Umbilical cord (tissue), 2 donors: ENCODE measurements at places on chromosomes 13 and 19. TPM values are rescaled to one million over a fixed set of nuclear protein-coding genes. Genes with fewer than 3 reads are reported as not detected.

GRCh38 chr13:51959773-51960172, 51.5 kb downstream of the ATP7B start:
- no peak for DNase-seq

GRCh38 chr19:9757544-9758501, 10.7 kb downstream of the ZNF846 start:
- no peak for DNase-seq

GRCh38 chr13:37094840-37095239, 10.6 kb downstream of the CSNK1A1L start:
- DNase-seq, result no peak

- no peak for DNase-seq
Observed at GRCh38 chr19:50498219-50499056, 12.6 kb downstream of the JOSD2 start.

DNA sequence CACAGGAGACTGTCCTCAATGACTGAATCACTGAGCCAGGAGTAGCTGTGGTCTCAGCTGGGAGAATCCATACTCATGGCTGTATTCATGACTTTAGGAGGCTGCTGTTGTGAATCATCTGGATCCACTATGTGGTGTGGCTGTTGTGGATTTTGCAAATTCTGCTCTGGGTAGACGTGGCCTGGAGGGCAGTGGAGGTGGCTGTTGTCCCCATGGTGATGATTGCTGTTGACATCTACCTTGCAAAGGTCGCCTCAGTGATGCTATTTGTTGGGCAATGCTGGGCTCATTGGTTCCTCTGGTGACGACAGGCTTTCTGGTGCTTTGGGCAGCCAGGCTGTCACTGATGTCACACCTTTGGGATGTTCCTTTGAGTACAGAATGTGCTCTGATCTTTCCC, 23.9 kb downstream of the MUC16 start:
- DNase-seq, result no peak

GRCh38 chr19:29806098-29806866, 5.5 kb upstream of the CCNE1 start:
- peak; percentile 97 for DNase-seq

DNA sequence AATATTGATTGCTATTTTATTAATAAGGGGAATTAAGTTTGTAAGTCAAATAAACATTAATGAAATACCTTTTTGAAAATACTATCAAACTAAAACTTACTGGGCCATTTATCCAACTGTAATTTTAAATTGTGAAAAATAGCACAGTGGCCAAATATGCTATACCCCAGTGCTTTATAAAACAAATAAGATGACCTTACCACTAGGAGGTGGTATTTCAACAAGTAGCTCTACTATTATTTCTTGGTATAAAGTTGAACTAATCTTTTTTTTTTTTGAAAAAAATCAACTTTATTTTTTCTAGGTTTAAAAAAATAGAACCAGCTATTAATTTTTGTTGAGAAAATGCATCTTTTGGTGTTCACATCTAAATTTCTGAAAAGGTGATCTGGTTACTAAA, 14.7 kb downstream of the LACC1 start:
- DNase-seq, result no peak

DNA sequence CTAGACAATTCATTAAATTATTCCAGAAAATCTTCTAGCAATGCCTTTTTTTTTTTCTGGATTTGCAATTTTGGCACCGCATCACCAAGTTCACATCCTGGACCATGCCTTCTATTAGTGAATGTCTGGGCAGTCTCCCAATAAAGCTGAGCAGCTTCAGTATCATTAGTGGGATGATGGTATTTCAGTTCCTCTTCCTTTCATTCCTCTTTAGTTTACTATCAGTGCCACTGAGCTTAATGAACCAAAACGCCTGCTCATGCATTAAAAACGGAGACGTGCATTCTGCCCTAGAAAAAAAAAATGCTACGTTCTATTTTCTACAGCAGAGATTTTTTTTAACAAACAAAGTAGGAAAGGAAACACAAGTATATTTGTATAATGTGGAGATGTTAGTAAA, 343.0 kb downstream of the PCDH9 start:
- DNase-seq, result peak; percentile 10

GRCh38 chr19:8423817-8424223, 10.7 kb downstream of the MARCHF2 start:
- peak; percentile 99 for DNase-seq

GRCh38 chr13:50292081-50292480, 276.8 kb downstream of the KCNRG start:
- DNase-seq, result no peak

GRCh38 chr19:16385821-16386220, 61.2 kb downstream of the KLF2 start:
- no peak for DNase-seq

DNA sequence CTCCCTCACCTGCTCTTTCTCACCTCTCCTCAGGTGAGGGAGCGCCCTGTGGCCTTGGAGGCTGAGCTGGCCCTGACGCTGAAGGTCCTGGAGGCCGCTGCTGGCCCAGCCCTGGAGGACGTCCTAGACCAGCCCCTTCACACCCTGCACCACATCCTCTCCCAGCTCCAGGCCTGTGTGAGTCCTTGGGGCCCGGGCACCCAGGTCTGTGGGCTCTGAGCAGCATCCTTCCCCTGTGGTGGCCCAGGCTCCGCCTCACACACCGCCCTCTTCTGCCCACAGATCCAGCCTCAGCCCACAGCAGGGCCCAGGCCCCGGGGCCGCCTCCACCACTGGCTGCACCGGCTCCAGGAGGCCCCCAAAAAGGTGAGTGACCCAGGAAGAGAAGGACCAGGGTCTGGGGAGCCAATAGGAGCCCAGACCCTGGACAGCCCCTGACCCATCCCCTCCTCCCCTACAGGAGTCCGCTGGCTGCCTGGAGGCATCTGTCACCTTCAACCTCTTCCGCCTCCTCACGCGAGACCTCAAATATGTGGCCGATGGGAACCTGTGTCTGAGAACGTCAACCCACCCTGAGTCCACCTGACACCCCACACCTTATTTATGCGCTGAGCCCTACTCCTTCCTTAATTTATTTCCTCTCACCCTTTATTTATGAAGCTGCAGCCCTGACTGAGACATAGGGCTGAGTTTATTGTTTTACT, 1.9 kb downstream of the IFNL1 start:
- no peak for DNase-seq

DNA sequence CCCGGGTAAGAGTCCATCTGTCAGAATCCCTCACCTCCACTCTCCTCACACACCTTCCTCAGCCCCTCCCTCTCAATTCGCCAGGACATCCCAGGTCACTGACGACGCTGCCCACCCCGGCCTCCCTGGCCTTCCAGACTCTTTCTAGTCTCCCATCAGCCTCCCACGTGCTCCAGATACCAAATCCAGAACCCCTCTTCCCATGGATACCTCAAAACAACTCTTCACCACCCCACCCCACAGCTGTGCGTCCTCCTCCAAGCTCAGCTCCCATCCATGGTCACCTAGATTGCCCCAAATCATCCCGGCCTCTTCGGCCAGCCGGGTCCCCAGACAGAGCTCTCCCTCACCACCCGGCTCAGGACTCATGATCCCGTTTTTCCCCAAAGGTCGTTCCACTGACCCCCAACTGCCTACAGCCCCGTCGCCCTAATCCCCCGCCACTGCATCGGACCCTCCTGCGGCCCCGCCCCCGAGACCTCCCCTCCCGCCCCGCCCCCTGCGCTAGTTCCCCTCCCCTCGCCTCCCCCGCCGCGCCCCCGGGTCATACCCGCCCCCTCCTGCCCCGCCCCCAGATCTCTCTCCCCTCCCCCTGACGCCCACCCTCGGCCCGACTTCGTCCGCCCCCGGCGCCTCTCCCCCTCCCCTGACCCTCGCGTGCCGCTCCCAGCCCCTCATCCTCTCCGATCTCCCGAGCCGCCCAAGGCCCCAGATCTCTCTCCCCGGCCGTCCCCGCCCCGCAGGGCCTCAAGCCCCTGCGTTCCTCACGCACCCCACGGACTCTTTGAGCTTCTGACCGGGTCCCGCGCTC, 546 bp downstream of the UBXN6 start:
- peak; percentile 87 for DNase-seq

- no peak for DNase-seq
Observed at GRCh38 chr13:72062566-72062965, 195.6 kb upstream of the DACH1 start.

DNA sequence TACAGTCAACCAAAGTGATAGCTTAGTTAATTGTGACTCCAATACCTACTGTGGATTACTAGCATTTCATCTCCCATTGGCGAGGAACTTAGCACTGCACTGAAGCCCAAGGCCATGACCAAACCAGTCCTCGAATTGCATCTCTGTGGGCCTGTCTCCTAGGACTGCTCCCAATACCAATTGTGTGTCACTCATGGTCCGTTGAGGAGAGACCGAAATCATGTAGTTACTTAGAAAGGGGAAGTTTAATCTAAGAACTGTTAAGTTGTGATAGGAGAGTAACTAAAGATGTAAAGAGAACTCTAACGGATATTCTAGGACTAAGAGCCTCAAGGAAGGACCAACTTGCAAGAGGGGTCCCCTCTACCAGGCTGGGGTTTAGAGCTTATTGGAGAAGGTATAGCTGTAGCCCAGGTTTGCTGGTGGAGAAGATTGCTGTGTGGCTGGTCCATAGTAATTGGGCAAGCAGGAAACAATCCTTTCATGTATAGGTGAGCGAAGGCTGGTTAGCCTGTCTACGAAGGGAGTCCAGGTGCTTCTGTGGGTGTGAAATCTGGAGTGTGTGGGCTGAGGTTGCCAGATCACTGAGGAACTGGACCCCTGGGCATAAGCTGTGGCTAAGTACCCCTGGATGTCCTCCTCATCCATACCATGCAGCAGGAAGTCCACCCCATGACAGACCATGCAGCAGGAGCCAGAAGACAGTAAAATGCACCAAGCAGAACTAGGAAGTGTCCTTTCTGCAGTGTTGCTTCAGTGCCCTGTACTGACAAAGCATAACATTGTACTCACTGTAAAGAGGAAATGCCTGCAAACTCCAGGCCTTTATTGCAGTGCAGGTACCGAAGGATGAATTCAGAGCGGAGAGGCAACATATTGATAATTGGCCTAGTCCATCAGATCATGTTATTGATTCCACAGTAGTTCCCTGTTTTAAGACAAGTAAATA, 30.8 kb downstream of the DNAJC3 start:
- no peak for DNase-seq

DNA sequence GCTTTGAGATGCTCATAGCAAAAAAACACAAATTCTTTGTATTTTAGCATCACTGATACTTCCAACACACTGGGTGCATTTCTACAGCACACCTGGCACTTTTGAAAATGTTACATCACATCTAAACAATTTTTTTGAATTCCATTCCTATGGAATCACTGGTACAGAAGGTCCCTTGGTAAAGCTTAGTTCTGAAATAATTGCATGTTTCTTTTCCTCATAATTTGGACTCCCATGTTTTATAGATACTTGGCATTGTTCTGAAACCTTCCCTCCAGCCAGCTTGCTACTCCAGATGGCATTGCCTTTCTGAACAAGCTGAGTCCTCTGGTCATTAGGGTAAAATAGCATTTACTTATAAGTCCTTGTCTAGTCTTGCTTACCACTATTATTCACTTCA, 481.3 kb upstream of the GPC6 start:
- no peak for DNase-seq

- DNase-seq, result no peak
Observed at GRCh38 chr13:102405499-102406100, 3.8 kb upstream of the FGF14 start.

GRCh38 chr13:106484537-106485193, 50.8 kb downstream of the EFNB2 start:
- DNase-seq, result peak; percentile 92

DNA sequence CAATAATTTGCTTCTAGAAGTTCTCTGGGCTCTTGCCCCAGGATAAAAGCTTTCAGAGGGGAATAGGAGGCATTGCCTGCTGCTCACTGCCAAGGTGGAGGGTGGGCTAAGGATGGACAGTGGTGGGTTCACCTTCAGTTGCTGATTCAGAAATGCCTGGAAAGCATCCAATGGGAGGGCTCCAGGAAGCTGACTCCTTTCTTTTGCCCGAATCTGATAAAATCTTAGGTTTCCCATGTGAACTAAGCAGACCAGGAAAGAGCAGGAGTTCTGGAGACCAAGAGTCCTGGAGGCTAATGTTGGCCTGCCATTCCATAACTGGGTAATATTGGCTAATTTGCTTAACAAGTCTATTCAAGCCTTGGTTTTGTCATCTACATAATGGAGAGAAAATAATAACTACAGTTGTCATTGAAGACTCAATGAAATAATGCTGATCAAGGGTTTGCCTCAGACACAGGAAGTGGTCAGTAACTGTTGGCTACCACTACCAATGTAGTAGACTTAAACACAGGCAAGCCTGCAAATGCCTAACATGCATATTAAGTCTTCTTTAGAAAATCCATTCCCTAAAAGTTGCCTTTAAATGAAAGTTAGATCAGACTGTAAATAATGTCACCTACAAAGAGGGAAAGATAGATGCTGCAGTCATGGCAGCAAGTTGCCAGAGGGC, 528.4 kb upstream of the NBEA start:
- no peak for DNase-seq

- no peak for DNase-seq
Observed at GRCh38 chr19:14400951-14401431, 18.1 kb downstream of the DDX39A start.

GRCh38 chr13:62932256-62932883, 1516.7 kb upstream of the PCDH20 start:
- peak; percentile 26 for DNase-seq

- DNase-seq, result no peak
Observed at GRCh38 chr13:31920727-31921100, 110.9 kb upstream of the FRY start.

- DNase-seq, result no peak
Observed at GRCh38 chr13:98919566-98919965, 58.3 kb downstream of the DOCK9 start.

GRCh38 chr13:103188713-103189326, 122.6 kb upstream of the SLC10A2 start:
- DNase-seq, result peak; percentile 72

DNA sequence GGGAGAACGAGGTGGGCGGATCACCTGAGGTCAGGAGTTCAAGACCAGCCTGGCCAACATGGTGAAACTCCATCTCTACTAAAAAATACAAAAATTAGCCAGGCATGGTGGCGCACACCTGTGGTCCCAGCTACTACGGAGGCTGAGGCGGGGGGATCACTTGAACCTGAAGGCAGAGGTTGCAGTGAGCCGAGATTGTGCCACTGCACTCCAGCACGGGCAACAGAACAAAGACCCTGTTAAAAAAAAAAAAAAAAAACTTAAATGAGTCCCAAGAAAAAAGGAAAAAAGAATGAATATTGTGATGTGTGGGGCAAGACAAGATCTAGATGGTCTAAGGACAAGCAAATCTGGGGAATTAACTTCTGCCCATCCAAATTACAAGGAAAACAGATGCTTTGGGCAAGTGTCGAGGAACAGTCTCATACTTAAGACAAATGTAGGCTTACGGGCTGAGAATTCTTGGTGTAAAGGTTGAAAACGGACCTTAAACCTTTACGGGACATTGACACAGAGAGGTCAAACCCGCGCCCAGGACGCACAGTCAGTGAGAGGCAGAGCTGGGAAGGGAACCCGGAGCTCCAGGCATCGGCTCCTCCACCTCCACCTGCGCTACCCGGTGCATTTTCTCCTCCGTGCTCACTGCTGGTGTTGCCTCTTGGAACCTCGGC, 656 bp upstream of the ZNF324 start:
- DNase-seq, result no peak

- no peak for DNase-seq
Observed at GRCh38 chr19:46492841-46493235, 2.8 kb downstream of the PNMA8B start.

UBE2M gene
- 32.7 TPM for total RNA-seq

LILRB3 gene
- 0.96 TPM for total RNA-seq

PRMT1 gene
- 137 TPM for total RNA-seq

KLK15 gene
- 1.2 TPM for total RNA-seq

CEACAM21 gene
- total RNA-seq, result not detected

SYNGR4 gene
- not detected for total RNA-seq

CEACAM3 gene
- total RNA-seq, result 3.4 TPM

TEX101 gene
- not detected for total RNA-seq

CLEC17A gene
- total RNA-seq, result not detected

FCGBP gene
- total RNA-seq, result 175 TPM

GAPDHS gene
- total RNA-seq, result not detected

MATK gene
- 0.96 TPM for total RNA-seq
